Motor neuron (in vitro differentiated cells): ENCODE measurements at places on chromosomes 2 and 18. TPM values are rescaled to one million over a fixed set of nuclear protein-coding genes. Genes with fewer than 3 reads are reported as not detected.

GRCh38 chr18:24271381-24272228, 126.0 kb downstream of the OSBPL1A start:
- peak; percentile 94 for ATAC-seq

GRCh38 chr2:177245010-177245422, 19.5 kb downstream of the NFE2L2 start:
- peak; percentile 63 for ATAC-seq

- ATAC-seq, result no peak
Measured at GRCh38 chr2:197453914-197454398, 604 bp downstream of the COQ10B start.

DNA sequence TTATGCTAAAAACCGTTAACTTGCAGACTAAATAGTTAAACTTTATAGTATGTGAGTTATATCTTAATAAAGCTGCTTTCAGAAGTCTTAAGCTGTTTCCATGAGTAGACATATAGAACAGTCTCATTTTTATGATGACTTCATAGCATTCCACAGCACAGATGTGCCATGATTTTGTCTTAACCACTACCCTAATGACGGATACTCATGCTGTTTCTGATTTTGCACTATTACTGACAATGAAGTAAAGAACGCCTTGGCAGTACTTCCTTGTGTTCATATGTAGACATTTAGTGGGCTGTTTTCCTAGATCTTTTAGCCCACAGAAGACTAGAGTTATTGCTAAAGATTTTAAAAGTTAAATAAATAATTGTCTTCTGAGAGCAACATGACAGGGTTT, 175.6 kb upstream of the RAB6C start:
- ATAC-seq, result no peak

- ATAC-seq, result no peak
Measured at GRCh38 chr18:52288403-52289004, 51.5 kb upstream of the DCC start.

DNA sequence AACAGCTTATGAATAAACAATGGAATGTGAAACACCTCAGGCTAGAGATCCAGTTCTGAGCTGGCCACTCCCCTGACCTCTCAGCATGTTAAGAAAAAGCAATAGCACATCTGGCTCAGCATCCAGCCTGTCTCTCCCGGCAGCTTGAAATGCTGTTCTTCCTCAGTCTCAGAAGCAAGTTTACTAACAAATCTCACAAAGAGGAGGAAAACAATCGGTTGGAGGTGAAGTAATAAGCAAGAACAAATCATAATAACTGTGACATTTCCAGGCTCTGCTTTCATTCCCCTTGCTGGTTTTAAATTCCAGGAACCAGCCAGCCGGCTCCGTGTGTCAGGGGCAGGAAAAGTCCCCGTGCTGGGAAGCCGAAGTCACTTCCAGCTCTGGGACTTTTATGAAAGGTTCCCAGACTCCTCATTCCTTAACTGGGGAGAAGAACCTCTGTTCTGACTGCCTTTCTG, 133.9 kb upstream of the ARL4C start:
- peak; percentile 76 for ATAC-seq

DNA sequence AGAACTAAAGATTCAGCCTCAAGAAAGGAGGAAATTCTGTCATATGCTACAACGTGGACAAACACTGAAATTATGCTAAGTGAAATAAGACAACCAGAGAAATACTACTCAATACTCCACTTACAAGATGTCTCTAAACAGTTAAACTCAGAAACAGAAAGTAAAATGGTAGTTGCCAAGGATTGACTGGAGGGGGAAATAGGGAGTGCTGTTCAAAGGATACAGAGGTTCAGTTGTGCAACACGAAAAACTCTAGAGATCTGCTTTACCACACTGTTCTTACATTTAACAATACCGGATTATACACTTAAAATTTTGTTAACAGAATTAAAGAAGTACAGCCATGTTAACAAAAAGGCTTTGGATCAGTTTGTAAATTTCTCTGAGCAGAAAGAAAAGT, 39.8 kb upstream of the C2orf15 start:
- no peak for ATAC-seq

GRCh38 chr2:105652014-105652796, 92.5 kb upstream of the NCK2 start:
- peak; percentile 28 for ATAC-seq

- ATAC-seq, result no peak
Measured at GRCh38 chr18:40534723-40535122, 1420.3 kb upstream of the PIK3C3 start.

DNA sequence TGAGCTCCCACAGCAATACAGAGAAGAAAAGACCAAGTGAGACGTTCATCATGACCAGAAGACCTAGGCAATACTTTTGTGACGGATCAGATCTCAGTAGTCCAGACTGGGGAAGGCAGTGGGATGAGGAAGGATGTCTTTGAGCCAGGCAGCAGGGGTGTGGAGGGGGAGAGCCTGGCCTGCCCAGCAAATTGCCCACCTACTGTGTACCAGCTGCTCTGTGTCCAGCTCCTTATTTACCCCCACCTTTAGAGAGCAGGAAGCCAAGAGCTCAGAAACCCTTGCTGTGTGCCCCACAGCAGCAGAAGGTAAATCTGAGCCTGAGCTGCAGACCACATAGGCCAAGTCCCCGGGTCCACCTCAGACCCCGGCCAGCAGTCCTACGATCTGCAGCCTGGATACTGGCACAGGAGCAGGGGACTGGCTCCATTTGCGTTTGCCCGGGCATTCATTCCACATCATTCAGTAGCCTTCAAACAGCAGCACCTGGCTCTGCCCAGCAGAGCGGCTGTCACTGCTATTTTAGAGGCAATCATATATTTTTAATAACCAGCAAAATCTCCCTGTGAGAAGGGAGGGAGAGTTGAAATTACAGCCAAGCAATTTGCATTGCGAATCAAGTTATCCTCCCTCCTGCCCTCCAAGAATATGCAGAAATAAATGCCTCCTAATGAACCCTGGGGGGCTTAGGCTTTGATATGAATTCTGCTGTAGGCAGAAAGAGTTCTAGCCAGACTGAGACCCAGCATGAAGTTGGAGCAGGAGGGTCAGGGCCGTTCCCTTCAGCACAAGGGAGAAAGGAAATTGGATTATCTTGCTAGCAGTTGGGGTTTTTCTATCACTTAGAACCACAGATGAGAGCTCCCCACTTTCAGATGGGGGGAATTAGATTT, 110.0 kb upstream of the FZD7 start:
- peak; percentile 69 for ATAC-seq

- no peak for ATAC-seq
Measured at GRCh38 chr18:12863687-12864216, 20.3 kb downstream of the PTPN2 start.

DNA sequence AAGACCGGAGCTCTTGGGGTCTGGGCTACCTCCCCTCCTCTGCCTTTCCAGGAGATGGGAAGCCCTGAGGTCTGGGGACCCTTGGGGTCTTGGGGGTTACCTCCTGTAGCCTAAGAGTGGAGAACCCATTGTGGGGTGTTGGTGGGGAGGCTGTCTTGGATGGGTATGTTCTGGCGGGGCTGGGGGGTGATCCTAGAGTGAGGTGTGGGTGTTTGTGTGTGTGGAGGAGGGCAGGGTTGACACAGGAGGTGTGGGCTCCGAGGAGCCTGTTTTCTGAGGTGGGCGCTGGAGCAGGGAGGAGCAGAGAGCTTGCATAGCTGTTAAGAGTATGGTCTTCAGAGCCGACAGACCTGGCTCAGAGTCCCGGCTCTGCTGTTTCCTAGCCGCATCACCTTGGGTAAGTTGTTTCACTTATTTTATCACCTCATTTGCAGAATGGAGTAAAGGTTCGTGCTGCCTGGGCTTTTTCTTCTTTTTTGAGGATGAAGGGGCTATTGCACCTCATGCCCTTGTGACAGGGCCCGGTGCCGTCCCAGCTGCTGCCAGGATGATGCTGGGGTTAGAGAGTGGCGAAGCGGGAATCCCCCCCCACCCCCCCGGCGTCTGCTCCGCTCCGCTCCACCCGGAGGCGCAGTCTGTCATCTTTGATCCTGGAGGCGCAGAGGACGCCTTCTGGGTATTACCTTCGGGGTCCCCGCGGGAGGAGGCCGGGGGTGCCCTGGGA, 17.2 kb downstream of the TET3 start:
- no peak for ATAC-seq

DNA sequence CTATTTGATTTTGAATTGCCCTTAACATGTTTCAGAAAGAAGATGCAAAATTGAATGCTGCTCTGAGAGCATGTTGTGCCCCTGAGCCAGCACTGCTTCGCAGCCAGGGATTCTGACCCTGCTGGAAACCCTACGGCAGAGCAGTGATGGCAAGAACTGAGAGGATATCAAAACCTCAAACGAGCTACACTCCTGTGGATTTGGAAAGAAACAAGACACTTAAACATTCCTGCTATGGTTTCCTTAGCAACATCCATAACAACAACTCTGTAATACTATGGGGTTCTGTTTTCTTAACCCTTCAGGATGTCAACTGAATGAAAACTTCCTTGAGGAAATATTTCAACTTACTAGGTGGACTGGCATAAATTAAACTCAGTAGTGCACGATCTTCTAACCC, 649.1 kb downstream of the NYAP2 start:
- peak; percentile 63 for ATAC-seq

GRCh38 chr2:29053223-29053622, 21.1 kb downstream of the PCARE start:
- peak; percentile 35 for ATAC-seq

GRCh38 chr18:45355944-45356520, 259.2 kb upstream of the SLC14A2 start:
- no peak for ATAC-seq

- no peak for ATAC-seq
Measured at GRCh38 chr2:38754506-38754905, 3.3 kb upstream of the SRSF7 start.

DNA sequence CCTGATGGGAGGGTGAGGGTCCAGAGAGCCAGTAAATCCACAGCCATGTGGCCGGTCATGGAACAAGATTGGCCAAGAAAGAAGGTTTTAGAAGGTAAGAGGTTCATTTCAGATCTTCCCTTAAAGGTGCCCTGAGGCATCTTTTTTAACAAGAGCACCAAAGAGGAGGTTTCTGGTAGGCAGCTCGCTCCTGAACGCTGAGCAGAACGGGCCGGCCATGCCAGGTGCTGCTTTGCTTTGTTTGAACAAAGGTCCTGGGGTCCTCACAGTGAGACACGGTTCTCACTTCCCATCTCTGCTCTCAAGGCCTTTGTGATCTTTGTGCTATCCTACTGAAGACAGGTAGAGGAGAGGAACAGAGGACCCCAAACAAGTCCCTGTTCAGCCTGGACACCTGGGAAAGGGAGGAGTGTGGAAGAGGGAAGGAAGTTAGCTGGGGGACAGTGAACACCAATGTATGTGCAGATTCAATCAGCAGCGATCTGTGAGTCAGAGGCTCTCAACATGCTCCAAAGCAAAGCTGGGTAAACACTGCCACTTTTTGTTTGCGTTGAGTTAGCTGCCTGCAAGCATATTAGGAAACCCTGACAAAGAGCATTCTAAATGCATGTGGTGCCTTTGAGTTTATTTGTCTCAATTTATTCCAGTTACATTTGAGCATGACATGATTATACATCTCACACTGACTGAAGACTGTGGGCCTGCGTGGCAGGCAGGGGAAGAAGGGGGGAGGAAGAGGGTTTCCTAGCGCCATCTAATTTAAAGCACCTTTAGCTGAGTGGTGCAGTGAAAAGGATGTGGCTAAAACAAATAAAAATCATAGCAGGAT, 102.4 kb downstream of the ASB1 start:
- ATAC-seq, result peak; percentile 69

- ATAC-seq, result peak; percentile 82
Measured at GRCh38 chr2:106109675-106110424, 84.3 kb downstream of the UXS1 start.

GRCh38 chr2:159606287-159606686, 10.1 kb downstream of the BAZ2B start:
- no peak for ATAC-seq

DNA sequence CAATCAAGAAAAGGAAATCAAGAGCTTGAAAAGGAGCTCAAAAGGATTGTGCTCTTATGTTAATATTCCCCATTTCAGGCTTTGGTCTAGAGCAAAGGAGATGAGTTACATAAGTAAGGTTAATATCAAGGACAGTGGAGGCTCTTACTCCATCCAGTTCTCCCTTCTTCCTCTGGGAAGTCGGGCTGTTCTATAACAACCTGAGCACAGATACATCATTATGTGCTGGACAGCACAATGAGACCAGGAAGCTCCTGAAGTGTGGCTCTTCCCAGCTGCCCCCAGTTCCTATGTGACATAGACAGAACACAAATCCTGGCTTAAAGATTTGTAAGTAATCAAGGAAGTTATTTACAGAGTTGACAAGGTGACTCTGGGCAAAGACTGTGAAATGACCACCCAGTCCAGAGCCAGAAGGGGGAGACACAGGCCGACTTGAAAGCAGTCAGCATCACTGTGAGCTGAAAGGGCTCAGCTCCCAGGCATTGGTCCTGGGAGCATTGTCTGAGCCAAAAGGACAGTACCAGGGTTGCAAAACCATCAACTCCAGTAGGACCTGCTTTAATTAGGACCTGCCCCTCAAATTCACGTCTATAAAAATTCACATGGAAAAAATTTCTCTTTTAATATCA, 917.6 kb upstream of the ACVR2A start:
- peak; percentile 99 for ATAC-seq

DNA sequence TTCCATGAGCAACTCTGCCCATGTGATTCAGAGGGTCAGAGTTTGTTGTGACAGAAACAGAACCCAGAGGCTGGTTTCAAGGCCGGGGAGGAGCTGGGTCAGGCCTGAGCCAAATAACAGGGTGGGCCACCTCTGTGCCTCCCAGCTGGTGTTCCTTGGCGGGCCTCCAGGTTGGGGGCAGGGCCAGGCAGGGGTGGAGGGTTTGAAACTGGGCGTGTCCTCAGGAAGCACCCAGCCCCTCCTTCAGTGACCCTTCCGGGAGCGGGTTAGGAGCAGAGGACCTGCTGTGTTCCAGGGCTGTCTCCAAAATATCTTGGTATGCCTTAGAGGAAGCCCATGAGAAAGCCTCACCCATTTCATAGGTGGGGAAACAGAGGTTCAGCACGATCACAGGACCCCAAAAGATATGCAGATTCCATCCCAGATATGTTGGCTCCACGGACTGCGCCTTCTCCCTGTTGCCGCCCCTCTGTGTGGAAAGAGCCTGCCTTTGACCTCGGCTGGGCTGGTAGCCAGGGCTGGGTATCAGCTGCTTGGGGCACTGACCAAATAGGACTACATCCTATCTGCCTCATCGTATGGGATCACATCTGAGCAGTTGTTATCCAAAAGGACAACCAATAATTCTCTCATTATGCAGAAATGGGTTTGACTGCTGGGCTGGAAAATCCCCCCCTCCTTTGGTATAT, 74.8 kb upstream of the GLI2 start:
- peak; percentile 44 for ATAC-seq

CROCC2 gene
- 0.83 TPM in 1 of 2 replicates, not detected in the other for total RNA-seq

KIF1A gene
- 123 and 147 TPM in 2 replicates for total RNA-seq

CBLN2 gene
- total RNA-seq, result 6.8 and 6.9 TPM in 2 replicates

VAMP8 gene
- 1.6 and 2.0 TPM in 2 replicates for total RNA-seq

ARL5A gene
- 30.2 and 35.6 TPM in 2 replicates for total RNA-seq

ELOA2 gene
- 0.15 and 0.38 TPM in 2 replicates for total RNA-seq

C1GALT1C1L gene
- 1.2 and 2.1 TPM in 2 replicates for total RNA-seq

LRP1B gene
- 17.4 and 18.4 TPM in 2 replicates for total RNA-seq

DSG3 gene
- 0.17 TPM in 1 of 2 replicates, not detected in the other for total RNA-seq

FSHR gene
- total RNA-seq, result 0.14 and 1.6 TPM in 2 replicates

UNC50 gene
- total RNA-seq, result 29.5 and 33.4 TPM in 2 replicates

CHCHD5 gene
- 36.6 and 41.1 TPM in 2 replicates for total RNA-seq
